Upper lobe of left lung (tissue), 6 donors: ENCODE measurements at places on chromosomes 5 and 9.
A peak's percentile ranks its signal among the peaks of the same experiment; 100 is the strongest.

- DNase-seq: peak; percentile 12
These were observed 287.4 kb upstream of the ARRDC3 start for GRCh38 chr5:91670563-91670962.

DNA sequence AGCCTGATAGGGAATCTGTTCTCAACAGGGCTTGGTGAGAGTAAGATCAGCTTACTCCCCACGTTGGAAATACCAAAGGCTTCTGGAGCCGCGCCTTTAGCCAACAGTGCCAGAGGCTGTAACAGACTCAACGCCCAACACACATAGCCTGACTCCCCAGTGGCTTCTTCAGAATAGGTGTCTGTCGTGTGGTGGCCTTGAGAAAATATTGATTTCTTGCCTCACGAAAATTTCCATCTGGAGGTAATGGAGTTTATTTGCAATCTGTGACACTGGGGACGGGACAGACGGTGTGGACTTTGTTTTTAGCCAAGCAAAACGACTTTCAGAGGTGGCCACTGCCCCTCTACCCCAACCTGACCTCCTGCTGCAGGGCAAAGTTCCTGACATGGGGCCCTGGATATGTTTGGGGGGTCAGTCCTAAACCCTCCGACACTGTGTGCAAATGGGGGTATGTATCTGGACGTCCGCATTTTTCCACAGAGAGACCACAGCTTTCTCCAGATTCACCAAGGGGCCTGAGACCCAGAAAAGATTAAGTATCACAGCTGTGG, 189.3 kb downstream of the CDK5RAP2 start:
- DNase-seq: no peak

DNA sequence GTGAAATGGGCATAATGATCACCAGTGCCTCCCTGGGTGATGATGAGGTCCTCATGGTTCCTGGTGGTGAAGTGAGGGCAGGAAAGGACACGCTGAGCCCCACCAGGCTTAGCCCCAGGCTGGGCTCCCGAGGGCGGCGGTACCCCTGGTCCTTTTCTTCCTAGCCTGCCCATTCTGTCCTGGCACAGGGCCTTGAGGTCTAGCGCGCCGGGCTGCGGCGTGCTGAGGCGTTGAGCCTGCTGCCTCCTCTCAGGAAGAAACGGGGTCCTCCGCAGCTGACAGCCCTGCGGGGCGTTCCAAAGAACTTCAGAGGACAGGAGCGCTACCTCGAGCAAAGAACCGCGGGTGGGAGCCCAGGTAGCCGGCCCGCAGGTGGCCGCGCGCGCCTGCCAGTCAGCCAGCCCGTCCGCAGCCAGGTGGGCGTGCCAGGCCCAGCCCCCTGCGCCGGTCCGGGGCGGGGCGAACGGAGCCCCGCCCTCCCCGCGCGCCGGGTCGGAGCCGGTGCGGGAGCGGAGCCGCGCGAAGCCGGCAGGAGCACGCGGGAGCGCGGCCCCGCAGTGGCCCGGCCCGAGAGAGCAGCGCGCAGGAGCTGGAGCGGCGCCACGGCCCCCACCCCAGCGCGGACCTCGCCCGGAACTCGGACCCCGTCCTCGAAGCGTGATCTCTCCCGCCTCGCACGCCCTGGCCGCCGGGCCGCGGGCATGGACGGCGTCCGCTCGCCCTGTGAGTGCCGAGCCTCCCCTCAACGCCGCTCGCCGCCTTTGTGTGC, at the start of gene WNK2:
TSS of gene WNK2 (plus strand) at position 477 of the 769 bp plus-strand sequence. CDS start 791 bp downstream, outside the sequence.
- DNase-seq: no peak

- DNase-seq: no peak
These were observed 223.7 kb downstream of the DMRT2 start for GRCh38 chr9:1273859-1274258.

DNA sequence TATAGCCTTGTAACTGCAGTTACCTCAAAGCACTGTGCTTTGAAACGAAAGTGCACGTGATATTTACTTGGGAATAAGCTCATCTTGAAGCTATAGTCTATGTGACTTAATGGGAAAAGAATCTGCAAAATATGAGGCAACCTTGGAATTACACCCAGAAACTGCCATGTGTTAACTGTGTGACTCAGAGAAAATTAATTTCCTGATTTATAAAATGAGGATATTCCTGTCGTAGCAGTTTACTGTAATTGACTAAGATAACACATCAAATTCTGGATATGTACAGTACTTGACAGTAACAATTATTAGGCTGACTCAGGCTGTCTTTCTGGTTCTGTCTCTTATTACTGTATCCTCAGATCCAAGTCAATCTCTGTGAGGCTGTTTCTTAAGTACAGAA, 1079.9 kb upstream of the ACO1 start:
- DNase-seq: no peak

- no peak for DNase-seq
These were observed 187.1 kb downstream of the TRIM32 start for GRCh38 chr9:116873937-116874914.

DNA sequence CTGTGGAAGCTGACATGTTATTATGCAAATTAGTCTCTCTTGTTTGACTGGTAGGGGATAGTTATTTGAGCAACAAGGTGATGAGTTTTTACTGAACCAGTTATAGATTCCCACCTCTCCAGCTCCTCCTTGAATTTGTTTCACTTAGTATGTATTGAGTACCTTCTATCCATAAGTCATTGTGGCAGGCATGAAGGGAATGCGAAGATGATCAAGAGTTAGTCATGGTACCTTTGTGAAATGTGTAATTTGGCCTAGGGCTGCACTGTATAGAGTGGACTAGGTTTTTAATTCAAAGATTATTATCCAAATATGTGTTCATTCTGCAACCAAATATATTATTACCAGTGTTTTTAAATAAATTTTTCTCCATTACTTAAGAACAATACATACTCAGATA, 110.1 kb downstream of the HACD4 start:
- no peak for DNase-seq

- DNase-seq: no peak
These were observed 631.4 kb upstream of the DMAC1 start for GRCh38 chr9:8430945-8431344.

DNA sequence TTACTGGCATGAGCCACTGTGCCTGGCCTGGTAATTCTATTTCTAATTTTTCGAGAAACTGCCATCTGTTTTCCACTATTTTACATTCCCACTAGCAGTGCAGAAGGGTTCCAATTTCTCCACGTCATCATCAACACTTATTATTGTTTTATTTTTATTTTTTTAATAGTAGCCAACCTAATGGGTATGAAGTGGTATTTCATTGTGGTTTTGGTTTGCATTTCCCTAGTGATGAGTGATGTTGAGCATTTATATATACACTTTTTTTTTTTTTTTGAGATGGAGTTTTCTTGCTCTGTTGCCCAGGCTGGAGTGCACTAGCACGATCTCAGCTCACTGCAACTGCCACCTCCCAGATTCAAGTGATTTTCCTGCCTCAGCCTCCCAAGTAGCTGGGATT, 28.3 kb downstream of the WWC1 start:
- DNase-seq: no peak

GRCh38 chr5:126100767-126101166, 322.4 kb upstream of the GRAMD2B start:
- no peak for DNase-seq

- no peak for DNase-seq
These were observed 11.7 kb downstream of the SPDL1 start for GRCh38 chr5:169595172-169595820.

GRCh38 chr5:103066326-103066725, 53.6 kb downstream of the GIN1 start:
- no peak for DNase-seq

DNA sequence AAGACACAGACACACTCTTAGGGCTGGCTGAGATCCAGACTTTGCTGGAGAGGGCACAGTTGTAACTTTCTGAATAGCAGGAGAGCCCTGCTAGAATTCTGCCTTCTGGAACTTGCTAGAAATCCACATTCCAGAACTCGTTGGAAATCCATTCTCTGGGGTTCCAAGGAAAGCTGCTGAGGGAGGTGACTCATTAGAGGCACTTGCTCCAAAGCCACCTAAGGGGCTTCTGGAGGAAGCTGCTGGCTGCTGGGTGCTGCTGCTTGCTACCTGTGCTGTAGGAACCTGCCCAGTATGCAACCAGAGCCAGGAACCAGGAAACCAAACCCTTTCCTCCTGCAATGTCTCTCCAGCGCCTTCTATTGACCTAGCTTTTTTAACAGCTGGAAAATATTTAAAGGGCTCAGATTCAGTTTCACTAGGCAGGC, 4.1 kb upstream of the TLE4 start:
- DNase-seq: no peak

- no peak for DNase-seq
These were observed 95.1 kb downstream of the AK8 start for GRCh38 chr9:132783006-132783405.

GRCh38 chr5:1923341-1923740, 40.6 kb upstream of the IRX4 start:
- no peak for DNase-seq

DNA sequence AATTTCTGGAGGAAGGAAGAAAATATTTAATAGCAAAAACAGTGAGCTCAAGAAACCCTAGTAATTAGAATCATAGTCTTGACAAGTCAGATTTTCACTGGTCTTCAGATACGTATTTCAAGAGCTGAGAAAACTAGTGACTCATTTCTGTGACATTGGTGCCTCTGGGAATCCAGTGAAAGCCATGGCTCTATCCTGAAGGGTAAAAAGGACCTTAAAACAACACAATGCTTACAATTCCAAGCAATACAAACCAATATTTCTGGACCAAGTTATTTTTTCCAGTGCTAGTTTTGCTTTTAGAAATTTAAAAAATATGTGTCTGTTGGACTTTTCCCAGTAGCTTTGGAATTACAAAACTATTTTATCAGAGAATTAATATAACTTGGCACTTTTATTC, 140.3 kb downstream of the LPAR1 start:
- no peak for DNase-seq
